A549 (cell line): ENCODE measurements at places on chromosomes 16 and 17. TPM values are rescaled to one million over a fixed set of nuclear protein-coding genes. Genes with fewer than 3 reads are reported as not detected.

Gene AATK
- 0.37 to 0.51 TPM (median 0.39 TPM) in 3 replicates for polyA plus RNA-seq

Gene ZFHX3
- 3.9 to 4.0 TPM (median 3.9 TPM) in 3 replicates for polyA plus RNA-seq

Gene GRIN2C
- polyA plus RNA-seq = 0.28 to 0.77 TPM (median 0.40 TPM) in 3 replicates

Gene TBC1D3L
- polyA plus RNA-seq = 12.1 to 15.2 TPM (median 14.0 TPM) in 3 replicates

Gene KRTAP2-2
- not detected in 3 replicates for polyA plus RNA-seq

Gene RAB26
- polyA plus RNA-seq = 5.7 to 7.3 TPM (median 6.7 TPM) in 3 replicates

Gene ANKRD40CL
- polyA plus RNA-seq = 0.13 TPM in 1 of 3 replicates, not detected in the others

Gene RNF43
- polyA plus RNA-seq = 1.6 to 2.6 TPM (median 2.5 TPM) in 3 replicates

Gene NLRC5
- polyA plus RNA-seq = 3.4 to 3.6 TPM (median 3.5 TPM) in 3 replicates

Gene OTOA
- polyA plus RNA-seq = 0.04 TPM in 1 of 3 replicates, not detected in the others

Gene KCNH4
- polyA plus RNA-seq = 0.37 to 0.40 TPM (median 0.39 TPM) in 3 replicates

Gene KCNJ16
- polyA plus RNA-seq = 0.59 to 0.87 TPM (median 0.84 TPM) in 3 replicates

Gene SCPEP1
- 37.5 to 47.6 TPM (median 44.5 TPM) in 3 replicates for polyA plus RNA-seq

Gene TAC4
- polyA plus RNA-seq = not detected in 3 replicates

Gene KRTAP3-1
- polyA plus RNA-seq = not detected in 3 replicates

Gene TMEM238L
- not detected in 3 replicates for polyA plus RNA-seq

Gene ALOXE3
- polyA plus RNA-seq = 0.40 to 0.51 TPM (median 0.46 TPM) in 3 replicates

Gene MYH1
- polyA plus RNA-seq = not detected in 3 replicates

Gene CD300H
- 0.37 to 0.50 TPM (median 0.45 TPM) in 3 replicates for polyA plus RNA-seq

Gene LGALS9C
- polyA plus RNA-seq = not detected in 3 replicates

Gene MARVELD3
- polyA plus RNA-seq = 0.08 to 0.25 TPM (median 0.18 TPM) in 3 replicates

Gene USP6
- 0.04 to 0.09 TPM (median 0.07 TPM) in 3 replicates for polyA plus RNA-seq

Gene ASGR1
- 1.0 to 1.6 TPM (median 1.6 TPM) in 3 replicates for polyA plus RNA-seq

Gene SOCS1
- 0.26 to 0.56 TPM (median 0.32 TPM) in 3 replicates for polyA plus RNA-seq

Gene PCTP
- polyA plus RNA-seq = 16.6 to 17.5 TPM (median 17.1 TPM) in 3 replicates

Gene KCNAB3
- polyA plus RNA-seq = 3.2 to 4.8 TPM (median 3.4 TPM) in 3 replicates

Gene SLC5A11
- 0.30 to 0.40 TPM (median 0.38 TPM) in 3 replicates for polyA plus RNA-seq

Gene NOG
- polyA plus RNA-seq = 0.67 to 0.92 TPM (median 0.73 TPM) in 3 replicates

Gene CEMP1
- polyA plus RNA-seq = not detected in 3 replicates

Gene IKZF3
- not detected in 3 replicates for polyA plus RNA-seq

Gene TBC1D28
- polyA plus RNA-seq = not detected in 3 replicates

Gene NTN3
- polyA plus RNA-seq = 0.04 TPM in 1 of 3 replicates, not detected in the others

Gene TEKT1
- not detected in 3 replicates for polyA plus RNA-seq

Gene SMTNL2
- 0.06 to 0.21 TPM (median 0.10 TPM) in 3 replicates for polyA plus RNA-seq

Gene C17orf100
- 2.4 to 3.1 TPM (median 2.6 TPM) in 3 replicates for polyA plus RNA-seq

Gene EXOC3L1
- polyA plus RNA-seq = not detected in 3 replicates

Gene AGRP
- not detected in 3 replicates for polyA plus RNA-seq

Gene TBC1D3B
- polyA plus RNA-seq = 4.7 to 5.9 TPM (median 5.6 TPM) in 3 replicates

Gene SLC2A4
- polyA plus RNA-seq = 0.17 to 0.18 TPM (median 0.17 TPM) in 3 replicates

Gene GAST
- not detected in 3 replicates for polyA plus RNA-seq

Gene TBC1D3K
- not detected in 3 replicates for polyA plus RNA-seq

Gene TNFRSF17
- polyA plus RNA-seq = not detected in 3 replicates

Gene MYH11
- polyA plus RNA-seq = 0.07 to 0.10 TPM (median 0.09 TPM) in 3 replicates

Gene NPIPB8
- polyA plus RNA-seq = 0.30 to 1.0 TPM (median 0.74 TPM) in 3 replicates

Gene IGFALS
- 0.05 to 0.08 TPM in 2 of 3 replicates, not detected in the other for polyA plus RNA-seq

Gene CCL1
- polyA plus RNA-seq = not detected in 3 replicates

Gene GUCY2D
- 0.14 to 0.50 TPM in 2 of 3 replicates, not detected in the other for polyA plus RNA-seq

Gene JUP
- 63.3 to 127 TPM (median 107 TPM) in 3 replicates for polyA plus RNA-seq

Gene PLA2G15
- 7.5 to 8.7 TPM (median 7.7 TPM) in 3 replicates for polyA plus RNA-seq

Gene CA7
- polyA plus RNA-seq = not detected in 3 replicates

Gene IRX5
- polyA plus RNA-seq = 0.57 to 0.67 TPM (median 0.67 TPM) in 3 replicates

Gene LGALS9B
- polyA plus RNA-seq = not detected in 3 replicates
